ENCODE measurements at places on chromosomes 11 and 22. TPM values are rescaled to one million over a fixed set of nuclear protein-coding genes. Genes with fewer than 3 reads are reported as not detected.
A peak's percentile ranks its signal among the peaks of the same experiment; 100 is the strongest.

Gene TRIM66
- total RNA-seq, result 18.4 TPM

GRCh38 chr11:3104961-3105790, 48.0 kb upstream of the CARS1 start:
- no peak for DNase-seq

DNA sequence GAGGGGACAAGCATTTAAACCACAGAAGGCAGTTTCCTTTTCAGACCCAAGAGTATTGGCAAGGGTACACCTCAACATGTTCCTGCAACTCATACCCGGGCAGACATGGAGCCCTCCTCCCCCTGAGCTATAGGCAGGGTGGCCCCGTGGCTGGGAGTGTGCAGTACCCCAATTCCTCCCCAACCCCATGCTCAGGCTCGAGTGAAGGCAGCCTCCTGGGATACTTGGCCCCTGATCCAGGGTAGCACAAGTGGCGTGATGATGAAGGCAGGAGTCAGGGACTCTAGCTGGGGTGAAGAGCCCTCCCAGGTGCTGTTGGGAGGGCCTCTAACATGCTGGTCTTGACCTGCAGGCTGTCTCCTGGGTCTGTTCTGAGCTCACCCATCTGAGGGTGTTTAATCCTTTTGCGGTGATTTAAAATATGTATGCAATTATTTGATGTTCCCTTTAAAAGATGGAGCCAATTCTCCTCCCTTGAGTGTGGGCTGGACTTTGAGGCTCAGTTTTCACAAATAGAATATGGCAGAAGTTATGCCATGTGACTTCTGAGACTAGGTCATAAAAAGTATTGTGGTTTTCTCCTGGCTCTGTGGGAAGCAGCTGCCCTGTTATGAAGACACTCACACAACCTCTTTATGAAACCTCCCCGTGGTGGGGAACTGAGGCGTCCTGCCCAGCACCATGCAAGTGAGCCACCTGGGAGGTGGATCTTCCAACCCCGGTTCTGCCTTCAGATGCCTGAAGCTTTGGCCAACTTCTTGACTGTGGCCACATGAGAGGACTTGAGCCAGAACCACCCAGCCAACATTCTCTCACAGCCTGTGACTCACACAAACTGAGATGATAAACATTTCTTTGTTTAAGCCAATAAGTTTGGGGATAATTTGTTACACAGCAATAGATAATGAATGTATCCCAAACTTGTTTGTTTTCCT, 54.7 kb upstream of the NECTIN1 start:
- no peak for DNase-seq

- DNase-seq, result no peak
These were observed 11.0 kb upstream of the TMEM121B start for GRCh38 chr22:17132112-17132511.

GRCh38 chr11:85685820-85686459, at the start of gene CCDC89:
Gene CCDC89 (minus strand): TSS chr11:85686195. CDS start chr11:85686130, 65 bp downstream.
- DNase-seq, result peak; percentile 75

DNA sequence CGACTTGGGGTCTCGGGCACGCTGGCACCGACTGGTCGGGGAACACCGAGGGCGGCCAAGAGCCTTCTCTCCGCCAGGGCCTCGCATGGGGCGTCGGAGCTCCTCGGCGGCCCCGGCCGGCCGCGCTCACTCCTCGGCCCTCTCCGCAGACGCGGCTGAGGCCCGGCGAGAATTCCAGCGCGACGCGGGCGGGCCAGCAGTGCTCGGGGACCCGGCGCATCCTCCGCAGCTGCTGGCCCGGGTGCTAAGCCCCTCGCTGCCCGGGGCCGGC, 5.6 kb downstream of the TBX1 start:
- DNase-seq, result no peak
